ENCODE measurements at places on chromosomes 13 and 19.
A peak's percentile ranks its signal among the peaks of the same experiment; 100 is the strongest.

DNA sequence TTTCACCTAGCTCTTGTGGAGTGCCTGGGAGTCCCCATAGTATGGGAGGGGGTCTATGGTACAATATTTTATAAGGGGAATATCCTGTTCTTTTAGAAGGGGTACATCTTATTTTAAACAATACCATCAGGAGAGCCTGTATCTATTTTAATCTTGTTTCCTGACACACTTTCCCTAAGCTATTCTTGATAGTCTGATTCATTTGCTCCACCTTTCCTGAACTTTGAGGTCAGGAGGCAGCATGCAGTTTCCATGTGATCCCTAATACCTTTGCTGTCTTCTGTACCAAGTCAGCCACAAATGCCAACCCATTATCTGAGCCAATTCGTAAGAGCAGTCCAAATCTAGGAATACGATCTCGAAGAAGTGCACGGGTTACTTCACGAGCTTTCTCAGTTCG is 86.2 kb downstream of the SLC25A15 start:
- no peak for DNase-seq

DNA sequence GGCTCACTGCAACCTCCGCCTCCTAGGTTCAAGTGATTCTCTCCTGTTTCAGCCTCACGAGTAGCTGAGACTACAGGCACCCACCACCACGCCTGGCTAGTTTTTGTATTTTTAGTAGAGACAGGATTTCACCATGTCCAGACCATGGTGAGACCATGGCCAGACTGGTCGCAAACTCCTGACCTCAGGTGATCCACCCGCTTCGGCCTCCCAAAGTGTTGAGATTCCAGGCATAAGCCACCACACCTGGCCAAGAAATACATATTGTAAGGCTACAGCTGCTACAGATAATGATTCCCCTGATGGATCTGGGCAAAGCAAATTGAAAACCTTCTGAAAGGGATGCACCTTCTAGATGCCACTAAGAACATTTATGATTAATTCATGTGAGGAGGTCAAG is 17.8 kb downstream of the PLPP2 start:
- no peak for DNase-seq

DNA sequence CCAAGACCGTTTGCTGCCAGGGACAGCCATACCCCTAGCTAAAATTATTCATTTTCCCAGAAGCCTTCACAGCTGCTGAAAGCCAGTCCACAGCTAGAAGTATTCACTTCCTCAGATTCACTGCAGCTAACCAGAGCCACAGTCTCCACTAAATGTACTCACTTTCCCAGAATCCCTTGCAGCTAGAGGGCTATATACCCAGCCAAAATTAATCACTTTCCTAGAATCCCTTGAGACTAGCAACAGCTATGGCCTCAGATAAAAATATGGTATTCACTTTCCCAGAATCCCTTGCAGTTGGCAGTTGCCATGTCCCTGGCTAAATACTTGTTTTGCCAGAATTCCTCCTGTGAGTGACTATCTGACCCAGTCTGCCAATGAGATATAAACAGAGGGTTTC is 13.8 kb upstream of the MEIS3 start:
- DNase-seq: no peak

DNA sequence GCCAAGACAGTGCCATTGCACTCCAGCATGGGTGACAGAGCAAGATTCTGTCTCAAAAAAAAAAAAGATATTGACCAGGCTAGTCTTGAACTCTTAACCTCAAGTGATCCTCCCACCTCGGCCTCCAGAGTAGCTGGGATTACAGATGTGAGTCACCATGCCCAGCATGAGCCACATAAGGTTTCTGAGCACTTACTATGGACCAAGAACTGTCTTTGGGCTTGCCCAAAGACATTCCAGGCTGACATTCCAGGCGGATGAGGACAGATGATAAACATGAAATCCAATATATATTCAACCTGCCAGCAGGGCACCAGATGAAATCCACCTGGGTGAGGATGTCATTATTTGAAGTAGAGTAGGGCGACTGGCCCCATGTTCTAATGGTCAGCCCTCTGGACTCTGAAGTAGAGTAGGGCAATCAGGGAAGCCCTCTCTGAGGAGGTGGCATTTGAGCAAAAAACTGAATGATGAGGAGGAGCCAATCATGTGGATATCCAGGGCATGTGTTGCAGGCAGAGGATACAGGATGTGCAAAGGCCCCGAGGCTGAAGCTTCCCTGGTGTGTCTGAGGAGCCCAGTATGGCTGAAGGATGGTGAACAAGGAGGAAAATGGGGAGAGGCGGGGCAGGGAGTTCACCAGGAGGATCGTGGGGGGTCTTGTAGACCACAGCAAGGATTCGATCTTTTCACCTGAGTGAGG is 4.0 kb downstream of the C19orf38 start:
- no peak for DNase-seq

GRCh38 chr19:51339687-51340656 is 2.0 kb downstream of the VSIG10L start:
- DNase-seq: peak; percentile 76

DNA sequence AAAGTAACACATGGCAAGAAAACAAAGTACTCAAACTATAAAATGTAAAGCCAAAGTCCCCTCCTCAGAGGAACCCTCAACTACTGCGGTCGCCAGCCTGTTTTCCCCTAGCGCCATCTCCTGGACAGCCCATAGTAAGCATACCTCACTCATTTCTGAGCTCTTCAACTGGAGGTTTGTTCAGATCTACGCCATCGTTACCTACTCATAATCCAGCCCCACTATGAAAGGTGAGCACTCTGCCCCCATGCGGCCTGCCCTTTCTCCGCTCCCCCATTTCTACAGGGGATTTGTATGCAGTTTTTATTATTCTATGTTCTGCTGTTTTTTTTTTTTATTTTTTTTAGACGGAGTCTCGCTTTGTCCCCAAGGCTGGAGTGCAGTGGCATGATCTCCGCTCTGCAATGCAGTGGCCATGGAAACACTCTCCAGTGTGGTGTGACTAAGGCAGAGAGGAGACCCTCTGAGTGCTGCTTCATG is 26.2 kb downstream of the OPA3 start:
- DNase-seq: no peak

- DNase-seq: no peak
Measured at GRCh38 chr19:46913198-46913851, 52.5 kb downstream of the ARHGAP35 start.

DNA sequence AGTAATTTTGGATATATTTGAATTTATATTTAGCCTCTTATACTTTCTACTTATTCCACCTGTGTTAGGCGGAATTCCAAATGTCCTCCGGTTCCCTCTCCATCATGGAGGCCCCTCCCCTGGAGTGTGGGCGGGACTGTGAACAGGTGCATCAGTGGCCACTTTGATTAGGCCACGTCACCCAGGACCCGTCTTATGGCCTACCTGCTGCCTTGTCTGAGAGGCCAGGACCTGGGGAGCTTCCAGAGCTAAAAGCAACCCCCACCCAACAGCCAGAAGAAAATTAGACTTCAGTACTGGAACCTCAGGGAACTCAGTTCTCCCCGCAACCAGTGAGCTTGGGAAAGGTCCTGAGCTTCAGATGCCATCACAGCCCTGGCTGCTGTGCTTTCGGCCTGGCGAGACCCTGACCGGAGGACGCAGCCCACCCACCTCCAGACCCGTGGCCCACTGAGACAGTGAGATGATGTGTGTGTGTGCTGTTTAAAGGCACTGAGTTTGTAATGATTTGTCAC is 200.2 kb upstream of the SOX1 start:
- DNase-seq: no peak

- DNase-seq: no peak
Measured at GRCh38 chr13:110913322-110914080, 1.4 kb downstream of the ANKRD10 start.

DNA sequence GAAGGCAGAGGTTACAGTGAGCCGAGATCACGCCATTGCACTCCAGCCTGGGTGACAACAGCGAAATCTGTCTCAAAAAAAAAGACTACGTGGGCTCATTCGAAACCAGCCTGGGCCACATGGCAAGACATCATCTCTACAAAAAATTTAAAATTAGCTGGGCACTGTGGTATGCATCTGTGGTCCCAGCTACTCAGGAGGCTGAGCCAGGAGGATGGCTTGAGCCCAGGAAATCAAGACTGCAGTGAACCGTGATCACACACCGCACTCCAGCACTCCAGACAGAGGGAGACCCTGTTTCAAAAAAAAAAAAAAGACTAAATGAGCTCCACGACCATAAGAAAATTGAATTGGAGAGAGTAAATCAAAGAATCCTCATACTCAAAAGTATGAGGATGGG is 53.1 kb downstream of the SLC7A1 start:
- no peak for DNase-seq

DNA sequence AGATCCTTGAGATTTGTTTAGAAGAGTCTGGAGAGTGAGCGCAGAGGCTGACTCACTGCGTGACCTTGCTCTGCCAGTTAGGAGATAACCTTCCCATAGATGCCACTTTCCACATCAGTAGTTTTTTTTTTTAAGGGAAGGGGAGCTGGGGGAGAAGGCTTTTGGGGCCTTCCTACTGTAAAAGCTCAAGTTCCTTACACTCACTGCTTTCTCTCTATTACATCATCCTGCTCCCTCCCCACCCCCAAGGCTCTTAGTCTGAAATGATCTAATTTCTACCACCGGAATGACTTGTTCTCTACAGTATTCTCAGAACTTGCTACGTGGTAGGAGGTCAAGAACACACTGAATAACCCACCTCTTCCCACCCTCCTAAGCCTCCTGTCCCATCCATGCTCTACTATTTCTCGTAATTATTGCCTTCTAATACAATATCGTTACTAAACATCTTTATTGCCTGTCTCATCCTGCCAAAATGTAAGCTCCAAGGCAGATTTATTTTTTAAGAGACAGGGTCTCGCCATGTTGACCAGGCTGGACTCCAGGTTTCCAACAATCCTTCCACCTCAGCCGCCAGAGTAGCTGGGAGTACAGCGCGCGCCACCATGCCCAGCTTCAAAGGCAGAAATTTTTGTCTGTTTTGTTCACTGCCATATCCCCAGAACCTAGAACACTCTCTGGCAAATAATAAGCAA is 1.2 kb downstream of the LONP1 start:
- DNase-seq: peak; percentile 21

DNA sequence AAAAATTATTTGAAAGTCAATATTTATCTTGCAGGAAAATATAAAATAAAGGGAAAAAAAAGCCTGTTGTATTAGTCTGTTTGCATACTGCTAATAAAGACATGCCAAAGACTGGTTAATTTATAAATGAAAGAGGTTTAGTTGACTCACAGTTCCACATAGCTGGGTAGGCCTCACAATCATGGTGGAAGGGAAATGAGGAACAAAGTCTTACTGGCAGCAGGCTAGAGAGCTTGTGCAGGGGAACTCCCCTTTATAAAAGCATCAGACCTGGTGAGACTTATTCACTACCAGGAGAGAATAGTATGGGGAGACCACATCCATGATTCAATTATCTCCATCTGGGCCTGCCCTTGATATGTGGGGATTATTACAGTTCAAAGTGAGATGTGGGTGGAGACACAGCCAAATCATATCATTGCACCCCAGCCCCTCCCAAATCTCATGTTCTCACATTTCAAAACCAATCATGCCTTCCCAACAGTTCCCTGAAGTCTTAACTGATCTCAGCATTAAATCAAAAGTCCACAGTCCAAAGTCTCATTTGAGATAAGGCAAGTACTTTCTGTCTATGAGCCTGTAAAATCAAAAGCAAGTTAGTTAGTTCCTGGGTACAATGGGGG is 1416.5 kb upstream of the SPRY2 start:
- no peak for DNase-seq

DNA sequence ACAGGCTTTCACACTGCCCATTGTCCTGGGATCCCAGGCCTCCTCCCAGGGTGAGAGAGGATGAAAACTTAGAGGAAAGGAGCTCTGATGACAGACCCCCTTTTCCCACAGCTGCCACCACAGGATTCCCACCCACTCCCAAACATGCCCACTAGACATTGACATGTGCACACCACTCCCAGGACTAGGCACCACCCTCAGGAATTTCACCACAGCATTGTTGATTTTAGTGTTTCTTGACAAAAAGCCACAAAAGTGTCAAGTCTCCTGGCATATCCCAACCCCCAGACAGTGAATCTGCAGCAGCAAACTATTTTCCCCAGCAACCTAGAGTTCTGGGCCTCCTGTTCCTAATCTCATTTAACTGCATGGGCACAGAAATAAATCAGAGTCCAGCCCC is 10.1 kb downstream of the ZNF714 start:
- DNase-seq: no peak

DNA sequence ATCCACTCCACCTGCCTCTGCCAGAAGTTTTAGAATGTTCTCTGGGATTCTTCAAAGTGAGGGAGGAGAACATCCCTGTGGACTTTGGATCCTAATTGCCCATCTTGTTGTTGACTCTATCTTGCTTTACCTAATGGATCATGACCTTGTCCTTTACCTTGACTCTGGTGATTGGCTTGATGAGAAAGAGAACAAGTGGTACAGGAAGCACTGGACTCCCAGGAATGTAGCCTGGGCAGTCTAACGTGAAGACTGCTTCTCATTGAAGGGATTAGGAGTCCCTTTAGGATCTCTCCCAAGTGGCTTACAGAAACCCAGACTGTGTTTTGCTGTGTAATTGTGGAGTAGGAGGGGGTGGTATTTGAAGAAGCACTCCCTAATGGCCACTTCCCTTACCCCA is 63.9 kb downstream of the SLC10A2 start:
- DNase-seq: no peak

DNA sequence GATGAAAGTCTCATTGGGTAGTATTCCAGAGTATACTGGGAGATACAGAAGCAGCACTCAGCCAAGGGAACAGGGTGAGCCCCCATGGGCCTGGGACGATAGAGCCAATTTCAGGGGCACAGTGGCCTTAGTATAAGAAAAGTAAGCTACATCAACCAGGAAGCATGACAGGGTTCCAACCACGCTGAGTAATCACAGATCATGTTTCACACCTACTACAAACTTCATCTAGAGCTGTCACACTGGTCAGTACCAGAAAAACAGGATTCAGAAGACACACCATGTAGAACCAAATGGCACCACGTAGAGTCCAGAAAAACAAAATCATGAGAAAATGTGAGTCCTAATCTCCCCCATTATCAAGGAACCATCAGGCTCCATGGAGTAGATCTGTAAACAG is 1292.4 kb upstream of the MIR17HG start:
- DNase-seq: no peak

GRCh38 chr13:89746554-89746953 is 1600.9 kb upstream of the MIR17HG start:
- no peak for DNase-seq

- DNase-seq: no peak
Measured at GRCh38 chr13:100347968-100348367, 240.6 kb downstream of the GGACT start.

DNA sequence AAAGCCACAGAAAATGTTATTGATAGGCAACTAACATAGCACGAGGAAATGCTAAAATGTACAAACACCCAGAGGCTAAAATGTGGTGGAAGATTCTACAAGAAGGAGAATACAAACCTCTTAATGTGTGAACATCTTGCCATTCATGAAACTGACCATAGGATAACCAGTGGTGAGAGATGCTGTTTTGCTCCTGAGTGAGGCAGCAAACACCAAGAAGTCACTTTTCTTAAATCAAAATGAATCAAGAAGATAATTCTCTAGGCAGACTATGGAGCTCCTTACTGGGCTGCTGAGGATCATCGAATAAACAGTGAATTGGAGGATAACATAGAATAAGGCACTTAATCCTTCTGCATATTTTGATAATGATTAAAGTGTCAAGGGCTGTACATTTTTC is 375.4 kb upstream of the SLITRK6 start:
- DNase-seq: no peak

- DNase-seq: no peak
Measured at GRCh38 chr19:24127601-24128000, 40.6 kb downstream of the ZNF254 start.
